Epithelial cell of esophagus (primary cell): ENCODE measurements at places on chromosomes 3 and 15.

GRCh38 chr15:25067725-25068309 lies 113.0 kb downstream of the SNRPN start:
- no peak for DNase-seq

- DNase-seq = no peak
Observed at GRCh38 chr3:172134352-172134751, 95.0 kb downstream of the FNDC3B start.

DNA sequence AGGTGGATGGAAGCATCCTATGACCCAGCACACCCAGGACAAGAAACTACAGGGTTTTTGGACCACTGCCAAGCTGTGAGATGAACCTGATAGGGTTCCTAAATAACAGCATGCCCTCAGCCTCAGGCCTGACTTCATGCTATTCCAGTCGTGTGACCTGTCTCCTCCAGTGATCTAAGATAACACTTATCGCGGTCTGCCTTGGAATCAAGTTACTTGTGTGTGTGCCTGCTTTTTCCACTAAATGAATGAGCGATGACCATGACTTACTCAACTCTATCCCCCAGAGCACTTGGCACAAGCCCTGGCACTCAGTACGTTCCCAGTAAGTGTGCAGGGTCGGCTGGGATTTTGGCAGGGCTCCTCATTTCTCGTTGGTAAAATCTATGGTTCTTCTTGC lies 172.7 kb upstream of the TP63 start:
- DNase-seq = peak; percentile 67

GRCh38 chr3:69888943-69889315 lies 110.6 kb upstream of the SAMMSON start:
- DNase-seq = no peak

- peak; percentile 8 for DNase-seq
Observed at GRCh38 chr15:52236013-52236412, 44.8 kb upstream of the GNB5 start.

DNA sequence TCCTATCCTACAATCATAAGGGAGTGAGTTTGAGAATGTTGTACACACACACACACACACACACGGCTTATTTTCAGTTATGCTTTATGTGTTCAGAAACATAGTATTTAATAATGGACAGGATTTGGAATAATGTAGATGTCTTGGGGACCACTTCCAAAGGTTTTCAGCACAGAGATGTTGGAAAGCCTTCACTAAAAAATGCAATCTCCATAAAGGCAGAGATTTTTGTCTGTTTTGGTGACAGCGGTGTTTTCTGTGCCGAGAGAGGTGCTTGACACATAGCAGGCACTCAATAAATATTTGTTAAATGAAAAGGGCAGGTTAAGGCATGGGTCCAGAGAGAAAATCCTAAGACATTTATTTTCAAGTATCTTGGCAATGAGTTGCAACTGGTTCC lies 428.2 kb upstream of the RGMA start:
- DNase-seq = no peak

GRCh38 chr3:55285156-55285555 lies 201.9 kb downstream of the WNT5A start:
- DNase-seq = no peak

GRCh38 chr3:13134879-13135206 lies 61.6 kb upstream of the IQSEC1 start:
- no peak for DNase-seq

DNA sequence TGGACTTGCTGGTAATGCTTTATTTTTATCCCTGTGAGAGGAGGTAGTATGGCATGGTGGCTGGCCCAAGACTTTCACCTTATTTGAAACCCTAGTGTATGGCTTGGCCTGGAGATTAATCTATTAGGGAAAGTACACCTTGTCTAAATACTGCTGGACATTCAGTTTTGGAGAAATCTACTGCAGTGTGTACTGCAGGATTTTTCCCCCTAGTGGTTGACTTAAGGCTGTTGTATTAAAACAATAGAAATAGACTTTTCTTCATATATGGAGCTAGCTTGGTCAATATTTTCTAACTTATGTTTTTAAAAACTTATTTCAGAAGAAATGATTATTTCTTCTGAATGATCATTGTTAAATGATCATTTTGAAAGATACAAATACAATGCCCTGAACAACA lies 13.9 kb upstream of the SLITRK3 start:
- DNase-seq = no peak

- no peak for DNase-seq
Observed at GRCh38 chr3:8621872-8622271, 22.7 kb downstream of the SSUH2 start.

- DNase-seq = no peak
Observed at GRCh38 chr15:51076524-51077220, 18.0 kb downstream of the TNFAIP8L3 start.

DNA sequence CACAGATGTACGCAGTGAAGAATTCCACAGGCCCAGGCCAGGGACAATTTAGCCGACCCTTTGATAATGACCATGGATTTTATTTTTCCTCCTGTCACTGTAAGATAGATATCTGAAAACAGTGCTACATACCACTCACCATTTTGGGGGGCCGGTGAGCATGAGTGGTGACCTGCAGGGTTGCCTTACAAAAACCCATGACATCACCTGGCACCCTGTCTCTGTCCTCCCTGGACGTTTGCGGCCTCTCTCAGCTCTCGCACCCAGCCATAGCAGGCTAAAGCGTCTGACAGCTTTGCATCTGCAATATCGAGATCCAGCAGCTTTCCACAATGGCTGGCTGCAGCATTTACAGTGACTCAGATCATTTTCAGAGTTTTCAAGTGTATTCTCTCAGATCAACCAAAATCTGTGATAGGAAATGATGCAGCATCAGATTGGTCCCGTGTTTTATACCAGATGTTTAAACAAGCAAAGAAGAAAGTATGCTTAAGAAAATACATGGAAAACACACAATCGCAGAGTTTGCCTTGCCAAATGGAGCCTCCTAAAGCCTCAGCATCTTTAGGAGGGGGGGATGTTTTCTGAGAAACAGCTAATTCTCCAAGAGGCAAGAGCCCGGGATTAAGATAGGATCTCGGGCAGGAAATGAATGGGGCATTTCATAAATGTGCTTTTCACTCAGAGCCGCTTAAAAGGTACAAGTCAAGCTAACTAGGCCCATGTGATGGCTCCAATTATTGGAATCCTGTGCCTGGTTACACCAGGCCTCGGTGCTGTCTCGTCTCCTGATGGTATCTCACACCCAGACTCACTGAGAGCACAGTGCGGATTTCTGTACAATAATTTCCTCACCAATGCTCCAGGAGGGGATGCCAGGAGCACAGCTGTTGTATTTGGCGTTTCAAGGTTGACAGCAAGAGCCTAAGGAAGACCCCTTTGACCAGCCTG lies 257.3 kb downstream of the XXYLT1 start:
- DNase-seq = no peak

- no peak for DNase-seq
Observed at GRCh38 chr15:70559265-70560239, 203.8 kb downstream of the UACA start.

DNA sequence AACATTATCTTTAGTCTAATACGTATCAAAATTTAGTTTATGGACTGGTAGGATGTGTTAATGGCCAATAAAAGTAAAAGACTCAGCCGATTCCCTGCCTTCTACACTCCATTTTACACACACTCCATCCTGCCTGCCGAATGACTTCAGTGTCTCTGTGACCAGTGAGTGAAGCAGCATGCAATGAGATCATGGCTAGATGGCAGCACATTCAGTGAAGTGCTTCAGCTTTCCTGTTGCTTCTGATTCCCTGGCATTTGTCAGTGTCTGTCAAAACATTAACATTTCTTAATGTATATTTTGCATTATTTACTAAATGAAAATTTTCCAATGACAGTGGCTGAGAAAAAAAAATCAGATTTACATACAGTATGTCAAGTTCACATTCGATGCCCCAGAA lies 412.0 kb downstream of the FHIT start:
- peak; percentile 26 for DNase-seq

DNA sequence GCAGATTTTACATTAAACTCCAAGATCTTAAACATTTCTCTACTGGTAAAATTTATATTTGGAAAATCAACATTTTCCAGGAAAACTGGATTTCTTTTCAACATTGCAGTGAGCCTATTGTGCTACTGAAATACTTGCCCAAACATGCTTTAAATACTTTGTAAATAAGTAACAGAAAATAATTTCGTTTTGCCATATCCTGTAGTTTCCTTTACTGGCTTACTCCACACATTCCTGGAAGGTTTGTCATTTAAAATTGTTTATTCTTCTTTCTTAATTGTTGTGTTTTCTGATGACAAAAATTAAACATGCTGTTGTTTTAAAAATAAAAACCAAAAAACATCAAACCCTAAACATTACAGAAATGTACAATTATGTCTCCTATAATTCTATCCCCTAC lies 22.0 kb downstream of the ACAD11 start:
- DNase-seq = peak; percentile 71

GRCh38 chr3:186524616-186525015 lies 19.6 kb downstream of the CRYGS start:
- DNase-seq = no peak

DNA sequence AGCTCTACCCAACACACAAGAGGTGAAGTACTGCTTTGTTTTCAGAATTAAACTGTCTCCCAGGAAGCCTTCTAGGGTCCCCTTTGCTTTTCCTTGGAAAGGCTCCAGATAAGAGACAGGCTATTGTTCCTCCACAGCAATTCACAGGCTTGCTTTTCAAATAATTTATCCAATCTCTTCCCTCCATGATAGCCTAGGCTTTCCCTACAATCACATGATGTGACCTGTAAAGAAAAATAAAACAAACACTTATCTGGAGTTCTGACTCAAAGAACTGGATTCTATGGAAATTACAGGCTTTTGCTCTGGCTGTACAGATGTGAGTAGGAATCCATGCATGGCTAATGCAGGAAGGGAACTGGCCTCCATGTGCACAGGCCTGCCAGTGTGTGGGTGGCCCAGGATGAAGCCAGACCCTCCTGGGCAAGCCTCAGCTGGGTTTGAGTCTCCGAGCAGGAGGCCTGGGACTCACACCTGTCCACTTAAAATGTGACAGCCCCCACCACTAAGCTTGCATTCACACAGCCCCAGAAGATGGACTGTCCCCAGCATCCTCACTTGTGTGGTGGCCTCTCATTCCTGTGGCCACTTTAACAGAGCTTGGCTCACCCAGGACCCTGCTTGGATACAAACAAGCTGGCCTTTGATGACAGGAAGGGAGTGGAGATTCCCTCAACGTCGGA lies 75.8 kb upstream of the LEKR1 start:
- peak; percentile 38 for DNase-seq
